ENCODE measurements at places on chromosomes 6 and 20.

DNA sequence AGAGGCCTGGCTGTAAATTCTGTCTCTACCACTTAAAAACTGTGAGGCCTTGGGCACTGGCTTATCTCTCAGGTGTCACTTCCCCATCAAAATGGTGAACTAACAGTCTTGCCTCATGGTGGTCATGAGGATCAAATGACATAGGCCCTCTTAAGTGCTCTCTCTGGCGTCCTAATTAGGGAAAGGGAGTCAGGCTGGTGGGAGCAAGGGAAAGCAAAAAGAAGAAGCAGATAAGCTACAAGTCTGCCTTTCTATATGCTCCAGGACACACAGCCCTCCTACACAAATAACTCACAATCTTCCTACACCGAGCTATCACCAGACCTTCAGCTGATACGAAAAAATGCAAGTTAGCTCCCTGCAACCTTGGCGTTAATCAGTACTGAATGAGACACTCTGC lies 19.5 kb upstream of the SLC22A16 start:
- no peak for DNase-seq

DNA sequence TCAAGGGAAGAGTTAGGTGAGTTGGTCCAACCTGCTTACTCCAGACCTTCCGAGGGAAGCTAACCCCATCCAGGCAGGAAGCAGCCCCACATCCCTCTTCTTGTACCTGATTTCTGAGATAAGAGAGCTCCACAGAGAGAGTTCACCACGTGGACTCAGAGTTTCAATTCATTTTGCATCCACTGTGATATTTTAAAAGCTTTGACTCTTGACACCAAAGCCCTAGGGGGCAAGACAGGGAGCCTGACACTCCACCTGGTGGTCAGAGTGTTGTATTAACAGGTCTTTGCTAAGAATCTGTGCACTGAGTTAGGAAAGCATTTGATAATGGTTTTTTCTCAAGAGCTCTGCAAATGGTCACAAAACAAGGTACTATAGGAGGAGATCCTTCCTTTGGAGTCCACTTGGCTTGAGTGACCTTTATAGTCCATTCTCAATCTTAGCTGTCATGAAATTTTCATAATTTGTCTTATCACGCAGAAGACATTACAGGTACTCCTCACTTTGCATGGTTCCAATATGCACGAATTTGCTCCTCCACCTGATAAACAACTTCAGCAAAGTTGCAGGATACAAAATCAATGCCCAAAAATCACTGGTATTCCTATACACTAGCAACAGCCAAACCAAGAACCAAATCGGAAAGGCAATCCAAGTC lies 56.2 kb upstream of the RIPOR2 start:
- DNase-seq = peak; percentile 33

GRCh38 chr6:168441434-168442391 lies 729 bp downstream of the SMOC2 start:
- DNase-seq = no peak

- no peak for DNase-seq
These were observed 3.9 kb downstream of the RAB44 start for GRCh38 chr6:36701401-36701991.

DNA sequence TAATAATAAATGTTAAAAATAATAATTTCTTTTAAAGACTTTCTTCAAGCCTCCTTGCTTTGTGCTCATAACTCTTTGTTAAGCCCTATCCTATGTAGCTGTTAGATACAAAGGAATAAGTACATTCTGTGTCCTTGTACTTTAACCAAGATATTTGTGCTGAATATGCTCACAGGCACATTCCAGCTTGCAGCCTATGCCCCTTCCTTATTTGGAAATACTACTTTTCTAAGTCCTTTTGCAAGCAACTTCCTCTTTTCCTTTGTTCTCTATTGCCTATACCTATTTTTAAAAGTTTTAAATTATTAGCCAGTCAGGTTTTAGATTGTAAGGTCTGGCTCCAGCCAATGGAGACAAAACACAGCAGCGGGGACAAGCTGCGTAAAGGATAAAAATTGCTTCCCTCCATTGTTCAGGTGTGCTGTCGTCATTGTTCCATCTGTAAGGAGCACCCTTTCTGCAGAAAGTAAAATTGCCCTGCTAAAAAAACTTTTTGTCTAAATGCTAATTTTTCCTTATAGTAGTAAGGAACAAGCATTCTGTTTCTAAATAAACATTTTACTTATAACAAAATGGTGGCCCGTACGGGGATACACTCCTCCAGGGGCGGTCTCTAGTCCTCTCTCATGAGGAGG lies 80.2 kb downstream of the SYTL3 start:
- DNase-seq = no peak

GRCh38 chr6:89525786-89526562 lies 93.0 kb downstream of the ANKRD6 start:
- no peak for DNase-seq

DNA sequence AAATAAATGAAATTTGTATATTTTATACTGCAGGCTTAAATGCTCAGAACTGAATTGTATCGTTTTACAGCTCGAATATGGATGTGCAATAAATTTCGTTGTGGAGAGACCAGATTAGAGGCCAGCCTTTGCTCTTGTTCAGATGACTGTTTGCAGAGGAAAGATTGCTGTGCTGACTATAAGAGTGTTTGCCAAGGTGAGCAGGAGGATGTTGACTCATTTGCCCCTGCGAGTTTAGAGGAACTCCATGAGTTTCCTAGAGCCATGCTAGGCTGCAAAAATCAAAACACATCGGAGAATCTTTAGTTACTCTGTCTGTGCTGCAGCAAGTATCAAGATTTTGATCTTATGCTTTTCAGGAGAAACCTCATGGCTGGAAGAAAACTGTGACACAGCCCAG lies 15.4 kb downstream of the ENPP3 start:
- no peak for DNase-seq

- no peak for DNase-seq
These were observed 1060.3 kb downstream of the KIF16B start for GRCh38 chr20:15512916-15513315.

DNA sequence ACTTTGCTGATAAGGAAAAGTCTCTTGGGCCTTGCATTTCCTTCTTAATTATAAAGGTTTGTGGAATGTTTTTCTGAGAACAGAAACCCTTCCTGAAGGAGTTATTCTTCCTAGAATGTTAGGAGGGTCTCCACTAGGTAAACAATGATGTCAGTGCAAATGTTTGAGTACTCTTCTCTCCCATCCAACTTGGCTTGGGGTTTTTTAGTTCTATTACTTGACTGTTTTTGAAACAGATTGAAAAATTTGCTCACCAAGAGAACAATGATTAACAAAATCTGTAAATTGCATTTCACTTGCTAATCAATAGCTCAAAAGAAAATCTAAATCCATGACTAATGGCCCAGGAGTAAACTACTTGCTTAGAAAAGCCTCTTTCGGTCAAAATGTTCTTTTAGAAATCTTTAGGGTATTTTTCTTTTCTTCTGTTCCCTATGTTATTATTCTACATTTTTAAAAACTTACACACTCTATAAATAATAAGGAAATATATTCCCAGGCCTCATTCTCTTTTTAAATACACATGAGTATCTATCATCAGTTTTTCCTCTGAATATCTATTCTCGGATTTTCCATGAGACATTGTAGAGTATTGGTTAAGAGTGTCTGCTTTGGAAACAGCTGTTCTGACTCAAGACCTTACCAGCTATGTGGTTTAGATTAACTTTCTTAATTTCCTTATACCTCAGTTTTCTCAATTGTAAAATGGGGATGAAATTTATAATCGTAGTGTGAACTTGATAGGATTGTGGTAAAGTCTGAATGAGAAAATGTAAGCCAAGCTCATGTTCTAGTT lies 234.2 kb upstream of the CITED2 start:
- DNase-seq = no peak

GRCh38 chr6:22892452-22892851 lies 323.1 kb downstream of the HDGFL1 start:
- no peak for DNase-seq

DNA sequence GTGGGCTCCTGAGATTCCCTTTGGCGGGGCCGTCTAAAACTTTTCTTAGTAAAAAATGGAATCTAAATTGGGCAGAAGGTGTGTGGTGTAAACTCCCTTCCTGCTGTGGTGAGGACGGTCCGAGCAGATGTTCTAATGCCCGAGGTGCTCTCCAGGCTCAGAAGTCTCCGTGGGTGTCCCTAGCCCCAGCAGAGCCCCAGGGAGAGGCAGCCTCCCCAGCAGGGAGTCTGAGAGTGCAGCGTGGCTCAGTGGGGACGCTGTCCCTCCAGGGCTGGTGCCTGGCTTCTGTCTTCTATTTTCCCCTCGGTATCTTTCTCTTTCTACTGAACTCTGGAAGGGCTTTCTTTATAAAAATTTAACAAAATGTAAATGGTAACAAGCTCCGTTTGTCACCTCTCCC lies 208.2 kb downstream of the SMOC2 start:
- no peak for DNase-seq

- peak; percentile 63 for DNase-seq
These were observed 36.2 kb upstream of the MRPS18A start for GRCh38 chr6:43723737-43724295.

DNA sequence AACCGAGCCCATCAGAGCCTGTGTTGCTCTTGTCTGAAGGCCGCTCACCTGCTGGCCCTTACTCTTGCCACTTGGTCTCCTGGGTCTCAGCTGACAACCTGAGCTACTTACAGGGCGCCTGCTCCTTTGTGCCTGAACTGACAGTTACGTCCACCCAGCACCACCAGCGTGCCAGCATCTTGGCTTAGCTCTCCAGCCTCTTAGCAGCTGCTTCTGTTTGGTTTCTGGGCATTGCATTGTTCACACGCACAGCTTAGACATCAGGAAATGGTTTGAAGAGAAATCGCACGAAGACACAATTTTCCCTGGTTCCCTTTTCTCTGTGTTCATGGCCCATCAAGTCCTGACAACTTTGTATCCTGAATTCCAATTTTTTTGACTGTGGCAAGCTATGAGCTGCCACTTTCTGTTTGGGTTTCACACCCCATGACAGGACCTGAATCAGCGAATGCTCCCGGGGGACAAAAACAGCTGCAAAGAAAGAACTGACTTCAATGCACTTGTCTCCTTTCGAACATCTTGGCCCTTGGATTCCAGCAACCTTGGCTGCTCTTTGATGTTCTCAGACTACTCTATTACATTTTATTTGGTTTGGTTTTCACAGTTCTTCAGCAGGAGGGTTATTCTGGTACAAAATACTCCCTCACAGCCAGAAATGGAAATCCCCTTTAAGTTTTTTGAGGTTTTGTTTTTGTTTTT lies 45.2 kb upstream of the LY86 start:
- peak; percentile 35 for DNase-seq

DNA sequence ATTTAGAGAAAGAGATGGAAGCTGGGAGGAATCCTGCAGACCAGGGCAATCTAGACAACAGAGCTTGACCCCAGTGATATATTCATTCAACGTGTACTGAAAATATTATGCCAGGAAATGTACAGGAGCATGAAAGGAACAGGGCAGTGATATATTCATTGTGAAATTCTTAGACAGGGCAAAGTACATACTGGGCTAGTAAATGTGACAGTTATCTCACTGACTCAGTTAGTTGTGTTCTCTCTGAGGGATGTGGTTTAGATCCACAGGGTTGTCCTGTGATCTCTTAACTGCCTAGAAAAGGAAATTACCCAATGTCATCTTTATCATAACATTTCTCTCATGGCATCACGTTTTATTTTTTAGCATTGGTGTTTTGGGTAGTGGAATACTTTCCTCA lies 891.3 kb downstream of the EYS start:
- no peak for DNase-seq

DNA sequence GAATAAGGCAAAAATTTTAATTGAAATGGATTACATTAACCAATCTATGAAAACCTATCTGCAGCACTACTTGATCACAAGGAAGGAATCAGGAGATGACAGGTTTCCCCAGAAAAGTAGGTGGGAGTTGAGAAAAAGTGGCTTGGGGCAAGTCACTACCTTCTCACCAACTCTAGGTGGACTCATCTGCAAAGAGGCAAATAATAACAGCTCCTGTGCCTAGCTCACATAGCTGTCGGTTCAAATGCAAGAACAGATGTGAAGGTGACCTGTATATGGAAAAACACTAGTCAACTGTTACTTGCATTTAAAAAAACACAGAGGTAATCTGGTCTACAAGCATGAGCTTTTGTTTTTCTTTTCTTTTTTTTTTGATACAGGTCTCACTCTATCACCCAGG lies 67.2 kb downstream of the POPDC3 start:
- no peak for DNase-seq

GRCh38 chr6:110589865-110590513 lies 113.6 kb upstream of the SLC22A16 start:
- DNase-seq = peak; percentile 50

GRCh38 chr20:23188377-23189169 lies 102.4 kb upstream of the CD93 start:
- no peak for DNase-seq

DNA sequence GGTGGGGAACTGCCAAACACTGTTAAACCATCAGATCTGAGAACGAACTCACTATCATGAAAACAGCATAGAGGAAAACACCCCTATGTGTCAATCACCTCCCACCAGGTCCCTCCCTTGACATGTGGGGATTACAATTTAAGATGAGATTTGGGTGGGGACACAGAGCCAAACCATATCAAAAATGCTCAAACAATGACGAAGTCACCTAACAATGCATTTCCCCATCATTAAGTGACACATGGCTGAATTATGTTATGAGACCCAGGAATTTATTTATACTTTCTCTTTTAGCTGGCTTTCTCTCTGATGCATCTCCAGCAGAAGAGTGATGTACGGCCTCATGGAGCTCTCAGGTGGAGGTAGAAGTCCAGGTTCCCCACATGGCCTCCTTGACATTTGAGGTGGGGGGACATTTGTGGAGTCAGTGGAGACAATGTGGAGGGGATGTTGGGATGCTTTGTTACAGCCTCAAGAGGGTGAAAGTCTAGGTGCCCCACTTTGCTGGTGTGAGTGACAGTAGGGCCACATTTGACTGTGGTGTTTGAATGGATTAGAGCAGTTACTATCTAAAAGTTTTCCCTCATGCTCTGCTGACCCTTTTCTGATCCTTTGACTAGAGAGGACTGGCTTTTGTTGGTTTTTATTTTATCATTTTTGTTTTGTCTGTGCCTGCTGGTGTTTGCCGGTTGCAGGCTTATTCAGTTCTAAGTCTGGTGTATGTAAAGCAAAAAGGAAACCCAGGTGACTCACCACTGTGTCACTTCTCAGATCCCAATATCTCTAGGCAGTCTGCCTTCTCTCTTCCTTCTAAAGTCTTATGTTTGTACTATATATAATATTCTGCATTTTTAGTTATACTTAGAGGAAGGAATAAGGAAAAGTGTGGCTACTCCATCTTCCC lies 18.5 kb upstream of the DCBLD1 start:
- no peak for DNase-seq

DNA sequence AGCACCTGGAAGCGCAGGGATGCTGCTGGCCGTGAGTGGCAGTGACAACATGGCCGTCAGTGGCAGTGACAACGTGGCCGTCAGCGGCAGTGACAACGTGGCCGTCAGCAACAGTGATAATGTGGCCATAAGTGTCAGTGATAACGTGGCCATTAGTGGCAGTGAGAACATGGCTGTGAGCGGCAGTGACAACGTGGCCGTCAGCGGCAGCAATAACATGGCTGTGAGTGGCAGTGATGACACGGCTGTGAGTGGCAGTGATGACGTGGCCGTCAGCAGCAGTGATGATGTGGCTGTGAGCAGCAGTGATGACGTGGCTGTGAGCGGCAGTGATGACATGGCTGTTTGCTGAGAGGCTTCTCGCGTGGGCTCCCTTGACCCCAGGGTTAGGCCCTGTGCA lies 169.8 kb downstream of the ERMARD start:
- DNase-seq = no peak

GRCh38 chr20:34237942-34238341 lies 3.3 kb upstream of the ASIP start:
- no peak for DNase-seq
